ENCODE measurements at places on chromosomes 2 and 18.

DNA sequence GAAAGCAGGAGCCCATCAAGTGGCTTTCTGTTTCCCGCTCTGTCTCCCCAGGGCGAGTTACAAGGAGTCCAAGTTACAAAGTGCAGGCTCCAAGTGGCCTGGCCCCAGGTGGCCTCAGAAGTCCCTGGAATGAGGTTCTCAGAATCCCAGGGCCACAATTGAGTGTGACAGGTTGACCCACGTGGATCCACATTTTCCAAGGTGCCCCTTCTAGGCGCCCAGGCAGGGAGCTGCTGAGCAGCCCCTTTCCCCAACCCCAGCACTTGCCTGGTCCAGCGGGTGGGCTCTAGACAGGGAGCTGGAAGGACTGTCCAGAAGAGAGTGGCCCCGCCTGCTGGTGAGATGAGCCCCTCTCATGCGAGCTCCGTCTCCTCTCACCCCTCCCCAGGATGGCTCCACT, 253.4 kb downstream of the CYP26B1 start:
- no peak for DNase-seq

- peak; percentile 43 for DNase-seq
Observed at GRCh38 chr18:32469691-32470459, 807 bp downstream of the GAREM1 start.

DNA sequence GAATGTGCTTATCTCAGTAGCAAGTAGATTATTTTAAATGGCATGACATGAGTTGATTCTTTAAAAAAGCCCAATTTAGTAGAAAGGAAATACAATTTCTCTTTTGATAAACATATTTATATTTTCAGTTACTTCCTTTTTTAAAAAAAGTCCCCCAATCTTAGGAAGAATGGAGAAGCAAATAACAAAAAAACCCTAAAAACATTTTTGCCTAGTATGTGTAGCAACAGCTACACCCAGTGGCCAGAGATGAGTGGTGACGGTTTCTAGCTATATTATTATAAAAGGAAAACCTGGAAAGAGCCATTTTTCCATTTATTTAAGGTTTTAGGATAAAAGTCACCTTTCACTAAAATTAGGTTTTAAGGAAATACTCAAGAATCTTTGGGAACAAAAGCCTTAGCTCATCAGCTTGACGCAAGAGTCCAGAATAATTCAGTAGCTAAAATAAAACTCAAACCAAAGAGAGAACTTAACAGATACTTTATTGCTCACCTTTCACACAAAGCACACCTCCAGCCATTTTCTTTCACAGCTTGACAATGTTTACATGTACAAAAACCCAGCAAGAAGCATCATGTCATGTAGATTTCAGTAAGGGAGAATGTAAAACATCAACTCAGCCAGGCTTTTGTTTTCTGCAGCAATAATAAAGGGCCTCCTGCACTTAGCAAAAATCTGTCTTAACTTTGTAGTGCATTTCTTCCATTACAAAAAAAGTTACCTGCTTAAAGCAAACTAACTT, 15.7 kb downstream of the FAM98A start:
- peak; percentile 3 for DNase-seq

DNA sequence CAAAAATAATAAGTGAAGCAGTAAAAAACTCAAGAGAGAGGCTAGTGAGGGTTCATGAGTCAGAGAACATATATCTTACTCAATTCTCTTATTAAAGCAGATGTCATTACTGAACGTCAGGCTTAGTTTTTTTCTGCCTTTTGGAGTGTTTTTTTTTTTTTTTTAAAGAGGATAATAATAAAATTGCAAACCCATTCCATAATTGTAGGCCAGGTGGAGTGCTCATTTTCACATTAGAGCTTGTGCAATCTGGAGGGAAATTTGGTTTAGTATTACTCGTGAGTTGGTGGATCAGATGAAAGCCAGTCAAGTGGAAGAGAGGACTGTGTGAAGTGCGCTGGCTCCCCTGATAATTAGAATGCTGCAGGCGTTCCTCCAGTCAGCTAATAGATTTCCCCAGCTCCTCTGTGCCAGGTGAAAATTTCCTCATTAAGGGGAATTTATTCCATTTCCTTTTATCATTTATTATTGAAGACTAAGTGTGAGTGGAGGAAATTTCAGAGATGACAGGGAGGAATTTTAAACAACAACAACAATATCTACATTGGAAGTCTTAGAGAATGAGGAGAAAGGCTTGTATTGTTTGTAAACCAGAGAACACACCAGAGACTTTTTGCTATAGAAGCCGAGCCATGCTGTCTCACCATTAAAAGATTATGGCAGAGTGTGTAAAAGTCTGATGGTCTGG, 74.6 kb downstream of the CPS1 start:
- DNase-seq: peak; percentile 78

DNA sequence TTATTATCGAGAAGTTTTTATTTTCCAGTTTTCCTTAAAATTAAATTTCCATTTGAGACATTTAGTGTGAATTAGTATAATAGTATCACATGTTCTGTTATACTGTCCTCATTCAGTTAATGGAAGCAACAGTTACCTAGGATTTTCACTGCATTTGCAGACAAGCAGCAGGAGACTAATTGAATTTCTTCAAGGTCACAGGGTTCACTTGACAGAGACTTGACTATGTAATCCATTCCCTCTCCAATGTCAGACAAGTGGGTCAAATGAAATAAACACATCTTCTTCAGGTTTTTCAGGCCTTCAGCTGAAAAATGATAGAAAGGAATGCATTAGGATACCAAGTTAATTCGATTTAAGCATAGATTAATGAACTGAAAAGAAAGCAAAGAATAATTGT, 26.7 kb downstream of the NLRC4 start:
- no peak for DNase-seq

- no peak for DNase-seq
Observed at GRCh38 chr2:14901737-14902136, 269.2 kb downstream of the LRATD1 start.

DNA sequence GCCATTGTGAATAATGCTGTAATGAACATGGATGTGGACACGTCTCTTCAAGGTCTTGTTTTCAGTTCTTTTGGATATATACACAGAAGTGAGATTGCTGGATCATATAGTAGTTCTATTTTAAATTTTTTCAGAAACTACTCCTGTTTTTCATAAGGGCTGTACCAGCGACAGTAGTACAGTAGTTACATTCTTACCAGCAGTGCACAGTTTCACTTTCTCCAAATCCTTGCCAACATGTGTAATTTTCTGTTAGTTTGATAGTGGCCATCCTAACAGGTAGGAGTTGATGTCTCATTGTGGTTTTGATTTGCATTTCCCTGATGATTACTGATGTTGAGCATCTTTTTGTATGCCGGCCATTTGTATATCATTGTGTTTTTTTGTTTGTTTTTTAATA, 81.7 kb downstream of the EPC2 start:
- no peak for DNase-seq

GRCh38 chr2:128103407-128103806, 12.4 kb downstream of the UGGT1 start:
- DNase-seq: no peak

DNA sequence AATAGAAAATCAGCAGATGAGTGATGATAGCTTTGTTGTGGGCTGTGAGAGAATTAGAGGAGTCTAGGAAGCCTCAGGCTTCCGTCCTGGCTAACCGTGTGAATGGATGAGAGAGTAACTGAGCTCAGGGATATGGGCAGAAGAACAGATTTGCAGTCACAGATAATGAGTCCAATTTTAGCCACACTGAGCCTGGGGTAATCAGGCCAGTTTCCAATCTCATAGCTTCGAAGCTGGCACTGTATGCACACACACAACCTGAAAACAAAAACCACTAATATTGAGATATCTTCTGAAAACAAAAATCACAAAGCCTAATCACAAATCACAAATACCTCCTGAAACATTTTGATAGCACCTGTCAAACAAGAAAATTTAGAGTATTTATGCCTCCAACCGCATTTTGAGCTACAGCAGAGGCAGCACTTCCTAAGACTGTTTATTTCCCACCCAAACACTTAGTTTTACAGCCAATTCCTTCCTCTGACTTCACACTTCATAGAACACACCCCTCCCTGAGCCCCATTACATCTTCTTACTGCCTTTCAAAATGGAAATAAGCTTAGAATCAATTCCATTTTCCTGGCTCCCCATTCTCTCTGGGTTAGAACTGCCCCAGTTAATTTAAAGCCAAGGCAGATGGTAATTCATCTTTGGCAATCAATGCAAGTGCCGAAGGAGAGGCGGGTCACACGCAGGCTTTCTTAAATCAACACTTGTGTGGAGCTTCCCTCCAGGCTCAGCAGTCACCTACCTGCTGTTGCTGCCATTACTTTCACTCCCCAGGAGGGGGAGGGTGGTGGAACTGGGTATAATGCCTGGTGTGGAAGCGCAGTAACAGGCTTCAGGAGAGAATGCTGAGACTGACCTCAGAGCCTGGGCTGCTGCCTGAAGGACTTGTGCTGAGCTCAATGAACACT, 18.9 kb downstream of the TTR start:
- peak; percentile 12 for DNase-seq

DNA sequence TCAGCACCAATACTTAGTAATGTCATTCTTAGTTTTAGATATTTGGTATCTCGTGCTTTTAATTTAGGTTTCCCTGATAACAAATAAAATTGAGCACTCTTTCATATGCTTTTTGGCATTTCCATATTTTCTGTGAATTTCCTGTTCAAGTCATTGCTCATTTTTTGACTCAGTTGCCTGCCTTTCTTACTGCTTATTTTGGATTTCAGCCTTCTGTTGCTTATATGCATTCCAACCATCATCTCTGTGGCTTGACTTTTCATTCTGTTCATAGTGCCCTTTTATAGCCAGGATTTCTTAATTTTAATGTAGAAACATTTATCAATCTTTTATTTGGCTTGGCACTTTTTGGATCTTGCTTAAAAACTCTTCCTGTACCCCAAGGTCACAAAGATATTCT, 14.5 kb upstream of the KIF3C start:
- no peak for DNase-seq

DNA sequence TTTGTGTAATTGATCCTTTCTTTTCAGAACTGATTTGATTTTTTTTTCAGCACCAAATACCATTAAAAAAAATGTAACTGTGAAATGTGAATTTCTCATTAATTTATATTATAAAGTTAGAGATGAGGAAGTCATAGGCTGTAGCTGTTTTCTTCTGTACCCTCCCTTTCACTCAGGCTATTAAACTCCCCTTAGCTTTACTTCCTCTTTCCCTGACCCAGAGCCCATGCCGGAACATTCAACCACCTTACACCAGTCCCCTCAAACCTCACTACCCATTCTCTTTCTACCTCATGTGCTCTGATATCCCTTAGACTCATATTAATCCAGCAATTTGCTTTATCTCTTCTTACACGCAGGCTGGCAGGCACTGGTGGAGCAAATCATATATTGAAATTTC, 12.4 kb downstream of the GALNT5 start:
- no peak for DNase-seq

DNA sequence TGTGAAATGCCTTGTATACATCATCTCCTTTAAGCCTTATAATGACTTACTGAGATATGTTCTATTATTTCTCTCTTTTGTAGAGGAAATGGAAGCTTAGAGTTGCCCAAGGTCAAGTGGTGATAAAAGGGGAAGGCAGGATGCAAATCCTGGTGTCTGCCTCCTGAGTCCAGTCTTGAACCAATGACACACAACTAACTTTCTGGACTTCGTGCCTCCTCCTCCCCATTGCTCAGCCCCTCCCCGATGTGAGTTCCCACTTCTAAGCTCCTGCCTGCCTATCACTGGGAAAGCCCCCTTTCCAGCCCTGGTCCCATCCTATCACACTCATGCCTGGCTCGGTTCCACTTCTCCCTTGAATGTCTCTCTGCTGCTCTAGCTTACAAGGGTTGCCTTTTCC, 6.9 kb upstream of the CTIF start:
- no peak for DNase-seq

GRCh38 chr2:169095621-169096105, 26.3 kb downstream of the DHRS9 start:
- DNase-seq: no peak

DNA sequence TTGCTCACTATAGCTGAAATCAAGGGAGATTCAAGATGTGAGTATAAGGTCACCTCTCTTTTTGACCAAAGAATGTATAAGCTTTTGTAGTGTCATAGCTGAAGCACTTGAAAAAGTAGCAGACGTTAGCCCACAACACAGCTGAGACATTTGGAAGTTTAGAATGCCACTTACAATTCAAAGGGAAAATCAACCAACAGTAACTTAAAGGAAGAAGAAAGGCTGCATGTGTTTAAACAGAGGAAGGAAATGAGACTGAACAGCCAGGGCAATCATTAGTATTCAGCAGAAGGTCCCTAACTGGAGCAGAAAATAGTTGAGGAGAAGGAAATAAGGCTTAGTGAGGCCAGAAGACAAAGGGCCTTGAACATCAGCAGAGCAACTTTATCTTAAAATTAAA, 23.5 kb upstream of the SCG2 start:
- no peak for DNase-seq
